ENCODE measurements at places on chromosomes 13 and 19.

GRCh38 chr19:41691268-41691970 is 3.3 kb upstream of the CEACAM7 start:
- DNase-seq, result peak; percentile 30

DNA sequence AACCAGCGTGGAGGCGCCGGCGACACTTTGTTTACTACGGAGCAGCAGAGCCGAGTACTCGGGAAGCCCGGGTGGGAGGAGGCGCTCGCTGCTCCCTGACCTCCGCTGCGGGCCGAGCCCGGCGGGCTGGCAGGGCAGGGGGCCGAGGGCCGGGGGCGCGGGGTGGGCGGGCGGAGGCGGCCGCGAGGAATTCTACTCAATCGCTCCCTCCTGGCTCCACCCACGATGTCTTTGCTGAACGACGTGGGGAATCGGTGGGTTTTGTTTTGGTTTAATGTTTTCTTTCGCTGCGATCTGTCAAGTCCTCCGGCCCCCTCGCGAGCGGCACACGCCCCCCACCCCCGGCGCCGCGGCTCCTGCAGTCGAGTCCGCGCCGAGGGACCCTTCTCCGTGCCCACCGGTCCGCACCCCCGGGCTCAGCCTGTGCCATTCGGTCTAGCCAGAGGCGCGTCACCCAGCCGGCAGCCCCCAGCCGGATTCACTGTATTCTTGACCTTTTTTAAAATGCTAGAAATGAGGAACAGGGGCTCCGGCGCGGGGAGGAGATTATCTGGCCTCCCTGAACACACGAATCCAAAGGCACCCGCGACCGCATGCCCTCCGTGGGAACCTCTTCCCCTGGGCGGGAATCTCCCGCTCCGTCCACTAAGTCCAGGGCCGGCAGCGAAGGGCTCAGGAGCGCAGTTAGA is 636 bp upstream of the FOXO1 start:
- no peak for DNase-seq

DNA sequence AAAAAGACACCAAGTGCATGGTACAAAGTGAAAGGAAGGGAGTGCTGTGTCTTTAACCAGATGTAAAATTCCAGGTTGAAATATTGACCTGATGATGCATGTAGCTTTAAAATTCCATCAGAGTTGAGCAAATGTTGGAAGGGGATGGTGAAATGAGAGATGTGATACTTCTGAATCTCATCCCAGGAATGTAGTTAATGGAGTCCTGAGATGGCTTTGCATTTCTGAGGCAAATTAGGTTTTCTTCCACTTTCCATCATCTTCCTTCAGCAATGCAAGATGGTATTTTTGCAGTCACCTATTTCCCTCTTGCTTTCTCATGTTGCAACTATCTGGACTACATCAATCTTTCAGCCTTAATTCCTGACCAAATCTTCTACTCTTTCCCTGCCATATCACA is 194.1 kb upstream of the MIR17HG start:
- no peak for DNase-seq

GRCh38 chr19:35228177-35228930 is at the start of gene FAM187B:
Gene FAM187B (minus strand): TSS chr19:35228739. CDS start chr19:35228680, 59 bp downstream.
- no peak for DNase-seq

GRCh38 chr19:7504684-7505083 is 11.2 kb upstream of the ZNF358 start:
- no peak for DNase-seq

DNA sequence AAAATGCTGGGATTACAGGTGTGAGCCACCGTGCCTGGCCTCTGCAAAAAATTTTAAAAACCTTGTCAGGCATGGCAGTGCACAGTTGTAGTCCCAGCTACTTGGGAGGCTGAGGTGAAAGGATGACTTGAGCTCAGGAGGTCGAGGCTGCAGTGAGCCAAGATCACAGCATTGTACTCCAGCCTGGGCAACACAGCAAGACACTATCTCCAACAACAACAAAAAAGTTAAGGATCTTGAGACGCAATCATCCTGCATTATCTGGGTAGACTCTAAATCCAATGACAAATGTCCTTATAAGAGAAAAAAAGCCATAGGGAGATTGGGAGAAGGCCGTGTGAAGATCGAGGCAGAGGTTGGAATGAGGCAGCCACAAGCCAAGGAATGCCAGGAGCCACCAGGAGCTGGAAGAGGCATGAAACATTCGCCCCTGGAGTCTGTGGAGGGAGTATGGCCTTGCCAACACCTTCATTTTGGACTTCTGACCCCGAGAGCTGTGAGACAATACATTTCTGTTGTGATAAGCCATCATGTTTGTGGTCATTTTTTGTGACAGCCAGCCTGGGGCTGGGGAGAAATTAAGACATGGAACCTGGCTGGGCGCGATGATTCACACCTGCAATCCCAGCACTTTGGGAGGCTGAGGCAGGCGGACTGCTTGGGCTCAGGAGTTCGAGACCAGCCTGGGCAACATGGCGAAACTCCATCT is 5.1 kb upstream of the CA11 start:
- no peak for DNase-seq

- no peak for DNase-seq
Measured at GRCh38 chr13:33452873-33453517, 167.4 kb upstream of the STARD13 start.

DNA sequence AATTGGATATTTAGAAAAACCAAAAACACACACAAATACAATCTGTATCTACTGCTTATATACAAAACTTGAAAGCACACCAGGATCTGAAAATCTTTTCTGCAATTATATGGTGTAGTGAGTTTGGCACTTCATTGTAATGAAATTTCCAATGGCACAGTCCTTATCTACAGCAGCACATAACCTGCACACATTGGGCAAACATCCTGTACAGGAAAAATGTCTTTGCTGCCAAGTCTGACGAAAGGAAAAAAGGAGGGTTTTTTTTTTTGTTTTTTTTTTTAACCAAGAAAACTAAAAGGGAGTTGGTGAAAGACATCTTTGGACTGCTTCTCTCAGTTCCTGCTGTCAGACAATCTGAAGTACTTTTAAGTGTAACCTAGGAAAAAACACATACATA is 107.8 kb downstream of the FOXO1 start:
- no peak for DNase-seq

GRCh38 chr13:30376426-30377311 is 45.6 kb upstream of the UBE2L5 start:
- DNase-seq, result peak; percentile 49

GRCh38 chr13:82356667-82357410 is 1525.4 kb downstream of the SLITRK1 start:
- no peak for DNase-seq

- DNase-seq, result no peak
Measured at GRCh38 chr13:30752201-30752797, 17.0 kb downstream of the ALOX5AP start.

Data from T-helper 9 cell (primary cell).